Heart right ventricle (tissue), 16 donors: ENCODE measurements at places on chromosomes 7 and 10. TPM values are rescaled to one million over a fixed set of nuclear protein-coding genes. Genes with fewer than 3 reads are reported as not detected.

- no peak for DNase-seq
These were observed 13.6 kb upstream of the TAF3 start for GRCh38 chr10:7804741-7805140.

The TAS2R4 gene
- total RNA-seq: 0.26 TPM

DNA sequence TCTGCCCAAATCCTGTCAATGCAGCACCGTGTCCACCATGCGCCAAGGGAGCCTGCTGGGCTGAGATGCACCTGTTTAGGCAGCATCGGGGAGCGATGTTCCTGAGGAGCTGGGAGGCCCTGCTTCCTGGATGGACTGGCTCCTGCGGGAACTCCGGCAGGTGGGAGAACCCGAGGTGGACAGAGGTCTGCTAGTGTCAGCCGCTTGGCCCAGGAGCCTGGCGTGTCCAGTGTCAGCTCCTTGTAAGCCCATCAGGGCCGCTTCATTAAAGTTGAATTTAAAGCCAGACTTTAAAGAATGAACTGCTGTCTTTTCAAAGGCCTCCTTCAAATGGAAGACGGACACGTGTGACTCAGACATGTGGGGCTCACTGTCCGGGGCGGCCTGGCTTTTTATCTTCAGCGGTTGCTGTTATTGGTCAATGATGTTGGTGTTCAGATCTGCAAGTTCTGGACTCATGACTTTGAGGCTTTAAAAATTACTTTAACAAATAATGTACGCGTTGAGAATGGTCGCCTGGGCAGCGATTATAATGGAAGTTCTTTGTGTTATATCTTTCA lies 422.5 kb downstream of the DNAJB6 start:
- DNase-seq: no peak

- no peak for DNase-seq
These were observed 22.2 kb upstream of the MCM10 start for GRCh38 chr10:13139150-13139549.

DNA sequence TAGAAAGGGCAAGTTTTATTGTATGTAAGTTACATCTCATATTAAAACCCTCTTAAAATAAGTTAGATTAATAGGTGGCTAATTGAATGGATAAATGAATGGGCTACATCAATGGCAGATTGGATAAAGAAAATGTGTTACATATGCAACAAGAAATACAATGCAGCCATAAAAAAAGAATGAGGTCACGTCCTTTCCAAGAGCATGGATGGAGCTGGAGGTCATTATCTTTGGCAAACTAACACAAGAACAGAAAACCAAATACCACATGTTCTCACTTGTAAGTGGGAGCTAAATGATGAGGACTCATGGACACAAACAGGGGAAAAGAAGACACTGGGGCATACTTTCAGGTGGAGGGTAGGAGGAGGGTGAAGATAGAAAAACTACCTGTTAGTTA lies 182.2 kb upstream of the GNAI1 start:
- DNase-seq: no peak

GRCh38 chr7:2129323-2130095 lies 103.2 kb downstream of the MAD1L1 start:
- no peak for DNase-seq

DNA sequence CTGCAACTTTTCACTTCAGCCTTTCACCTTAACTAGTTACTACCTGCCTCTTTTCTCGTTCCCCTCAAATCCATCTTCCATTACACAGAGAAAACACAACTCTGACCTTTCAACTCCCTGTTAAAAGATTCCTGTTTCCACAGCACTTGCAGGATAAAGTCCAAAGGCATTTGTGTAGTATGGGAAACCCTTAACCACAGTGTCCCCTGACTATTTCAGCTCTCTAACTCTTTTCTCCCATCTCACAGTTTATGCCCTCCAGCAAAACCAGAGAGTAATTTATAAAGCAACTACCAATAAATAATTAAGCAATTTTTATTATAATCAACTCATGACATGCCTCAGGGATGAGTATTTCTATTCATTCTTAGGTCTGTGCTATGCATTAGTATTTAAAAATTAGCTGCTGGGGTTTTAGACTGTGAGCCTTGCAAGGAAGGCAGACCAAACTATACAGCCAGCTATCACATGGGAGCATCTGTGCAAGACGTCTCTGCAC lies 51.0 kb downstream of the COL1A2 start:
- DNase-seq: no peak

- DNase-seq: no peak
These were observed 199.7 kb downstream of the MLLT10 start for GRCh38 chr10:21733710-21734109.
